Choroid plexus epithelial cell (primary cell): ENCODE measurements at places on chromosomes 11 and 22.

DNA sequence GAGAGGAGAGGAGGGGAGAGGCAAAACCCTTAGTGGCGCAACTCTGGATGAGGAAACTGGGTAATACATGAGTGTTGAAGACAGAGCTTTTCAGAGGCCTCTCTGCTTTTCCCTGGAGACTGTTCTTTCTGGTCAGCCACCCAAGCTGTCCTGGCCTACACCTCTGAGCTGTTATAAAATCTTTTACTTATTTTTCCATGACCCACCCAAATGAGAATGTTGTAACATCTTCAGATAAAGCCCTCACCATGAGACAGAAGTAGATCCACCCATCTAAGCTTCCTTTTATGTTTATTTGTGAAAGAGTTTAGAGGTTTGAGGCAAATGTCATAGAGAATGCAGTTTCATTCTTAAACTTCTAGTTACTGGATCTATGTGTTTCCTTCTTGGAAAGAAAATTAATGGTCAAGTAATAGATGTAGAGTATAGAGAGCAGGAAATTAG is 20.3 kb upstream of the APLP2 start:
- DNase-seq, result peak; percentile 21

GRCh38 chr11:86459682-86460460 is 85.2 kb downstream of the CCDC81 start:
- DNase-seq, result peak; percentile 94

DNA sequence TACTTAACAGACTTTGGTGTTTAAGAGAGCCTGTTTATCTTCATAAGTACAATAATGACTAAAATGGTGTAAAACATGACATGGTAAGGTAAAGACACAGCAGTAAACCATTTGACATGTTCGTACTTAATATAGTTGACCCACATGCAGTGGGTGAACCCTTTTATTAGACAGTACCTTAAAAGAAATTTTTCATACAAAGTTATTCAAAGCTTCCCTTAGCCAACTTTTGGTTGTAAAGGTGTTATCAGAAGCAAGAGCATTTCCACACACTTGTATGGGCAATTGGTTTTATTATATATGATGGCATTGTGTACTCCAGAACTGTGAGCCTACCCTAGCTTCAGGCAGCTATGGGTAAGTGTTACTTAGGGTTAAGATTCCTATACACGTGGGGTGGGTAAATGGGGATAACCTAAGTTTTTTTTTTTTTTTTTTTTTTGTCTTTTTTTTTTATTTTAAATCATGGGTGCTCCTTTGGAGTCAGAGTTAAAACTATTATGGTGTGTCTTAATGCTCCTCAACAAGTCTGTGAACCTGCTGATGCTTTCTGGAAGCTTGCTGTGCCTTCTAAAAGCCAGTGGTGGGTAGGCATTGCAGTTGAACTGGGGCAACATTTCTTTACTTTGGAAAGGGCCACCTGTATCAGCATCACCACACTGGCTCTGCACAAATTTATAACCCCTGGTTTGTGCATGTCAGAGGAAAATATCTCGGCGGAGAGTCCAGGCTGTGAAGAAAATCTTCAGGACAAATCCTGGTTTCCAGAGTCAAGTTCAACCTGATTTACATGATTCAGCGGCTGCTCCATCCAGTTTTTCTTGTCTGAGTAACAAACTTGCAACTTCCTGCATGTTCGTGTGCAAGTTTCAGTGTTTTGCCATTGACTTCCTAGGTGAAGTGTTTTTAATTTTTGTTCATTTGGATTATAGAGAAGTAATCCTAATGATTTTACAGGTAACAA is 3.3 kb downstream of the PCF11 start:
- DNase-seq, result peak; percentile 42

DNA sequence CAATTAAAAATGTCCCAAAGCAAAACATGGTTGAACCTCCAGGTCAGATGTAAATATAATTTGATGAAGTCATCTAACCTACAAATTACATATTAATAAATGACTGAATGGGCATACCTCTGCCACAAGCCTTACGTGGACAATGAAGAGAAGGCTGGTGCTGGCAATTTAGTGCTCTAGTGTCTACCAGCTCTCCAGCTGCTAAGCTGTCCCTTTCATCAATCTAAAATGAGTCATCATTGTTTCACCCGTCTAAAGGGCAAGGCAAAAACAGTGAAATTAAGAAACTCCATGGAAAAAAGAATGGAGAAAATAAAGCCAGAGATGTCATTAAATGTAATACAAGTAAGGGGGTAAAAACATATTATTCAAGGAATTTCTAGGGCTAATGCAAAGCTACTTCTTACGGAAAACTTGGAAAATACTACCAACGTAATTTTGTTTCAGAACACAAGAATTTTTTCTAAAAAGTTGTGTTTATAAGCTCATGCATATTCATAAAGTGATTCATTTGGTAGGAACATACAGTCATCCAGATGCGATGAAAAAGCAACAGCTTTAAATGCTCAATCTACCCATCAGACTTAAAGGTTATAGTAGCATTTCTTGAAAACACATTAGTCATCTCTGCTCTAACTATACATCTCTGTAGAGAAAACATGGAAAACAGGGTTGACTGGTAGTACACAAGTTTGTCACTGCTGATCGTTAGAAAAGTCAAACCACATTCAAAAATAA is 71.5 kb downstream of the SIK3 start:
- peak; percentile 83 for DNase-seq

DNA sequence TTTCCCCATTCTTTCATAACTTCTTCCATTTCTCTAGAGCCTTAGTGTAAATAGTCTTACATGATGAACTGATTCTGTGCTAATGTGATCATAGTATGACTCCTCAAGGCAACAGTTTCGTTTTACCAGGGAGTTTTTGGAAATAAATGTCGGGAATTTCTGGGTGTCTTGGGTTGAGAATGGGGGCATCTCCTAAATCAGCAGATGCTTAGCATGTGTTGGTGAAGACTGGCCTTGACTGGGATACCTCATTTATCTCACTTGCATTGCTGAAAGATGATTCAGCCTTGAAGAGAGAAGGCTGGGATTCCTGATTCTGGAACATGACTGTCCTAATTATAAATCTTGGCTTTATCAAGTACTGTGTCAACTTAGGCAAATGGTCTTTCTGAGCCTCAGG is 115.7 kb upstream of the C11orf87 start:
- peak; percentile 32 for DNase-seq

- DNase-seq, result no peak
Observed at GRCh38 chr22:46147061-46147460, 3.3 kb upstream of the PPARA start.

GRCh38 chr22:30041881-30042280 is 38.4 kb upstream of the HORMAD2 start:
- DNase-seq, result no peak

DNA sequence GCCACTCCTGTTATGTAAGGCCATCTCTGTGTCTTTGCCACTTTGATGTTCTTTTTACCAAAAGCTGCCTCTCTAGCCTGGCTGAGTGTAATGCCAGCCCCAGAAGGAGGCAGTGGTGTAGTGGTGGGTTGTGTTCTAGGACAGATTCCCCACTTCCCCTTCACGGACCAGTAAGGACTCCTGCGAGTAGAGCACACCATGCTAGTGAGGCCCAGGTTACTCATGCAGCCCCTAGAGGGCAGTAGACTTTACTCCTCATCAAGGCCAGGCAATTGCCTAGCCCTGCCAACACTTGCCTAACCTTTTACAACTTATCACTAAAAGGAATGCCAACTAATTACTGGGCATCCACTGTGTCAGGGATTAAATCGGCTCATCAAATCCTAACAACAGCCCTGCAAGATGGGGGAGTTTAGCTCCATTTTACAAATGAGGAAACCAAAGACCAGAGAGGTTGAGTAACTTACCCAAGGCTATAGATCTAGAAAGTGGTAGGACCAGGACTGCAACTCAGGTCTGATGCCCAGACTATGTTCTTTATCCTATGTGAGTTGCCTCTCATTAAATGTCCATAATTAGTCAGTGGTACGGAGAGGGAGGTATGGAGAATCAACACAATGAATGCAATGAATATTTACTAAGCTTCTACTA is 75.3 kb downstream of the APIP start:
- DNase-seq, result peak; percentile 53

DNA sequence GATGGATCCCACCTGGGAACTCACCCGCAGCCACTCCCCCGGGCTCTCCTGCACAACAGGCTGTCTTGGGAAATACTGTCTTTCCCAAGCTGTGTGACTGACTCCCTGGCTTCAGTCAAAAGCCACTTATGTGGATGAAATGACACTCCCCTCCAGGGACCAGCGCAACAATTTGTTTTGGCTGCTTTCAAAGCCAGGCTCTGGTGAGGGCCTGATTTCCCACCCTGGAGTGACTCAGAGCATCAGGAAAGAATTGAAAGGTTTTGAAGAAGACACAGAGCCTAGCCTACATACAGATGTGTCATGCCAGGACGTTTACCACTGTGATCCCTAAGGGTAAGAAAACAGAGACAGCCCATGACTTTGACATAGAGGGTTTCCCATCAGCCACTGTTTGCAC is 550.5 kb downstream of the MIAT start:
- peak; percentile 51 for DNase-seq

DNA sequence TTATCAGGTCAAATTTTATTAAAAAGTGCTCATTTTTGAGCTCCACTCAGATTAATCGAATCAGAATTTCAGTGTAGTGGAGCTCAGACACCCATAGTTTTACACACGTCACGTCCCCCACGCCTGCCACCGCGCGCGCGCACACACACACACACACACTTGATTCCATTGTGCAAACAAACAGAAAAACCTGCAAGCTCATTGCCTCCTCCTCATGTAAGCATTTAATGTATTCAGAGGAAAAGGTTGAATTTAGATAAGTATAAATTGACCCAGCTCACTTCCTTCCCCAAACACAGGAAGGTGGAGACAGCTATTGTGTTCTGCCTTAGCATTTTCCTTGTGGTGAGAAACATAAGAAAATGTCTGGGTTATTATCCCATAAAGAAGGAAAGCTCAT is 336.7 kb downstream of the LUZP2 start:
- no peak for DNase-seq

DNA sequence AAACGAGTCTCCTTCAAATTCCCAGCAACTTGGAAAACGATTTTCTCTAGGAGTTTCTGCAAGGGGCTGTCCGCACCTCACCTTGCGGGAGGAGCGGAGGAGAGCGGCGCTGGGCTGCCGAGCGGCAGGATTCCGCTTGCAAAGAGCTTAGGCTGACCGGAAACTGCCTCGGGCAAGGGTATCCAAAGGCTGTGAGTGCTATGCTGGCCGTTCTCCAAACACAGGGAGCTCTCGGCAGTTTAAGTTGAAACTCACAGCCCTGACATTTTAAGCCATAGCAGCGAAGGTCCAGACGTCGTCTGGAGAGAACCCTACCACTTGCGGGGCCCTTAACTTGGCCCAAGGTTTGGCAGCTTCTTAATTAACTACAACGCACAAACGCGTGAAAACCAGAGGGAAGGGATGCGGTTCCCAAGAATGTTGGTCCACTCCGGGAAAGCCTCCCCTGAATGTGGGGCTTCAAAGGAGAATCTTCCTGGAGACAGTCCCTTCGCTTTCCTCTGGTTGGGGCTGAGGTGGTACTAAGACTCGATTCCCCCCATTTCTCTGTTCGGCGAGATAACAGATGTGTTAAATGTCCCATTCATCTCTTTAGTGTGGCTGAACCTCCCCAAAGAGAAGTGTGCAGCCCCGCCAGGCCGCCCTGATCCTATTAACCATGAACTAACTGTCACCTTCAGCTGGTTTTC is 1.1 kb upstream of the DBX1 start:
- peak; percentile 6 for DNase-seq

GRCh38 chr22:46245511-46245910 is 4.6 kb downstream of the CDPF1 start:
- DNase-seq, result no peak

- DNase-seq, result no peak
Observed at GRCh38 chr11:133559382-133559781, 27.1 kb upstream of the OPCML start.

GRCh38 chr22:45516163-45516562 is 13.5 kb downstream of the FBLN1 start:
- DNase-seq, result peak; percentile 63

GRCh38 chr22:49303781-49304461 is 523.8 kb downstream of the BRD1 start:
- no peak for DNase-seq

- peak; percentile 49 for DNase-seq
Observed at GRCh38 chr11:120413480-120413879, 77.3 kb downstream of the ARHGEF12 start.

- DNase-seq, result no peak
Observed at GRCh38 chr11:69245041-69245440, 48.9 kb upstream of the MYEOV start.

DNA sequence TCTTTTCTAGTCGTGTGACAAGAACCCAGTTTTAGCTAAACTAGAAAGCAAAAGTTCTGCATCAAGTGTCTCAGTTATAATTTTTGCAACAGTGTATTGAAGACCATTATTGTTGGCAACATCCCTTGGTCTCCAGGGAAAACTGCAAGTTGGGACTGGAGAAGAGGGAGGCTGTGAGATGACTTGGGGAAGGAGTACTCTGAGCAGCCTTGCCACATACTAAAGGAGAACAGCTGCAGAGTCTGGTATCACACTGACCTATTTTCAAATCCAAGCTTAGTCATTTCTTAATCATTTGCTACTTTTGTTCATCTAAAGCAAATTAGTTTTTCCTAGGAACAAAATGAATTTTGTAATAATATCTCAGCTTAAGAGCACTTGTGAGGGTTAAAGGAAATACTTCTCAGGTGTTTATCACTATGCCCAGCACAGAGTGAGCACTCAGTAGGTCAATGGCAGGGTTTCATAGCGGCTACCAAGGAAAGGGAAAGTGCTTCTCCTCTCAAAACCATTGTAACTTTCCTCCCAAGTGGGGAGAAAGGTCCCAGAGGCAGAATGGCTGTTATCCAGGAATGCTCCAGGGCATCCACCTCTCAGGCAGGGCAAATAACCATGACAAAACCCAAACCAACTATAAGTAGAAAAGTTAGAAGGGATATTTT is 247.1 kb downstream of the C11orf87 start:
- DNase-seq, result peak; percentile 2

- DNase-seq, result no peak
Observed at GRCh38 chr11:124475265-124475664, 29.8 kb upstream of the OR8B8 start.

DNA sequence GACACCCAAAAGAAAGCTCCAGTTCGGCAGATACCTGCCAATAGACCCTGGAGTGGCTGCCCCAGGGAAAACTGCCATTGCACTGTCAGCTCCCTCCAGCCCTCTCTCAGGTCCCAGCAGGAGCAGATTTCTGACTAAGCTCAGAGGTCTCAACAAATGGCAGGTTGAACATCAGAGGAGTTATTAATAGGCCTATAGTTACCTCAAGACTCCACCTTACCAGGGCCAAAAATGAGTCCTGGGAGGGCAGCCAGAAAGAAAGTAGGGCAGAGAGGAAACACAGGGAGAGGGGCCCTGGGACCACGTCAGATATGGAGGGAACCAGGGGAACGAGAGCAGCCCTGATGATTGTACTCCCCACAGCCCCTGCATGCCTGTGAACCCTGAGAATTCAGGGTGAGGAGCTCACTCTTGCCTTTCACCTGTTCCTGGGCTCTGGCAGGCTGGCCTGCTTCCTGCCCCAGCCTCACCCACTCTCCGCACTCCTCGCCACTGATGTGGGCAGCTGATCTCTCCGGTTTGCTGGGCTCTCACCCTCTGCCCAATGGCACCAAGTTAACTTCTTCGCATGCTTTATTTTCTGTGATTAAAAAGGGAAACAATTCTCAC is 4.3 kb upstream of the RGL4 start:
- no peak for DNase-seq

- DNase-seq, result no peak
Observed at GRCh38 chr11:90318651-90319050, 95.8 kb upstream of the CHORDC1 start.
